Esophagus muscularis mucosa (tissue), 4 donors: ENCODE measurements at places on chromosomes 7 and 10. TPM values are rescaled to one million over a fixed set of nuclear protein-coding genes. Genes with fewer than 3 reads are reported as not detected.

The HDAC9 gene
- total RNA-seq: 130 TPM

The GPR15LG gene
- not detected for total RNA-seq

The PAPOLB gene
- total RNA-seq: 0.42 TPM

The KLHL7 gene
- 20.4 TPM for total RNA-seq

The AKR1B15 gene
- 0.17 TPM for total RNA-seq

The ZNF804B gene
- total RNA-seq: not detected

The LRRC18 gene
- not detected for total RNA-seq

The HOXA4 gene
- 20.7 TPM for total RNA-seq

The STEAP1B gene
- total RNA-seq: 1.6 TPM

The PAX4 gene
- total RNA-seq: not detected

The ANLN gene
- total RNA-seq: 11.2 TPM

The TET1 gene
- total RNA-seq: 9.6 TPM

The METTL27 gene
- total RNA-seq: 3.8 TPM

The FRMD4A gene
- total RNA-seq: 28.8 TPM

The LRRC4 gene
- total RNA-seq: under 0.01 TPM

The LRIT1 gene
- total RNA-seq: not detected

The MIOS gene
- 30.3 TPM for total RNA-seq

The HMX3 gene
- not detected for total RNA-seq

The SLC29A4 gene
- total RNA-seq: 3.3 TPM

The ATXN7L1 gene
- total RNA-seq: 8.2 TPM

The GLI3 gene
- total RNA-seq: 17.8 TPM

The ADRB1 gene
- total RNA-seq: 10.4 TPM

The HTR5A gene
- not detected for total RNA-seq

The VWA2 gene
- 0.17 TPM for total RNA-seq

The RBAK gene
- total RNA-seq: 8.6 TPM

The PLAU gene
- total RNA-seq: 4.2 TPM

The PTF1A gene
- not detected for total RNA-seq

The LRWD1 gene
- 19.2 TPM for total RNA-seq

The ZKSCAN5 gene
- total RNA-seq: 11.0 TPM

The PLXNA4 gene
- total RNA-seq: 5.0 TPM

The ABCB1 gene
- 4.5 TPM for total RNA-seq

The ATRNL1 gene
- total RNA-seq: 18.0 TPM

The CPA2 gene
- total RNA-seq: not detected

The CTAGE4 gene
- total RNA-seq: not detected

The SPDYE9 gene
- total RNA-seq: not detected

The ADRA2A gene
- 3.8 TPM for total RNA-seq

The RPP38 gene
- 16.2 TPM for total RNA-seq

The BTBD16 gene
- total RNA-seq: not detected

The CARD11 gene
- total RNA-seq: 2.0 TPM

The SLC26A5 gene
- under 0.01 TPM for total RNA-seq

The GRM8 gene
- not detected for total RNA-seq

The PLCE1 gene
- total RNA-seq: 23.7 TPM

The CRYGN gene
- 0.17 TPM for total RNA-seq

The BRAT1 gene
- total RNA-seq: 27.7 TPM

The CFAP70 gene
- 1.1 TPM for total RNA-seq

The CCL24 gene
- not detected for total RNA-seq

The LEP gene
- total RNA-seq: not detected

The SPDYE6 gene
- not detected for total RNA-seq

The OR9A2 gene
- not detected for total RNA-seq

The TWNK gene
- total RNA-seq: 11.1 TPM

The GIMAP5 gene
- total RNA-seq: 48.2 TPM

The DGKI gene
- 2.0 TPM for total RNA-seq

The LBX1 gene
- not detected for total RNA-seq

The CCZ1B gene
- 70.6 TPM for total RNA-seq

The FAM24A gene
- not detected for total RNA-seq

The SLC18A3 gene
- 1.0 TPM for total RNA-seq

The ANXA8L1 gene
- total RNA-seq: not detected

The SCD gene
- 9.1 TPM for total RNA-seq
